IPS DF 19.7 (cell line): ENCODE measurements at places on chromosomes 16 and 17.
A peak's percentile ranks its signal among the peaks of the same experiment; 100 is the strongest.

DNA sequence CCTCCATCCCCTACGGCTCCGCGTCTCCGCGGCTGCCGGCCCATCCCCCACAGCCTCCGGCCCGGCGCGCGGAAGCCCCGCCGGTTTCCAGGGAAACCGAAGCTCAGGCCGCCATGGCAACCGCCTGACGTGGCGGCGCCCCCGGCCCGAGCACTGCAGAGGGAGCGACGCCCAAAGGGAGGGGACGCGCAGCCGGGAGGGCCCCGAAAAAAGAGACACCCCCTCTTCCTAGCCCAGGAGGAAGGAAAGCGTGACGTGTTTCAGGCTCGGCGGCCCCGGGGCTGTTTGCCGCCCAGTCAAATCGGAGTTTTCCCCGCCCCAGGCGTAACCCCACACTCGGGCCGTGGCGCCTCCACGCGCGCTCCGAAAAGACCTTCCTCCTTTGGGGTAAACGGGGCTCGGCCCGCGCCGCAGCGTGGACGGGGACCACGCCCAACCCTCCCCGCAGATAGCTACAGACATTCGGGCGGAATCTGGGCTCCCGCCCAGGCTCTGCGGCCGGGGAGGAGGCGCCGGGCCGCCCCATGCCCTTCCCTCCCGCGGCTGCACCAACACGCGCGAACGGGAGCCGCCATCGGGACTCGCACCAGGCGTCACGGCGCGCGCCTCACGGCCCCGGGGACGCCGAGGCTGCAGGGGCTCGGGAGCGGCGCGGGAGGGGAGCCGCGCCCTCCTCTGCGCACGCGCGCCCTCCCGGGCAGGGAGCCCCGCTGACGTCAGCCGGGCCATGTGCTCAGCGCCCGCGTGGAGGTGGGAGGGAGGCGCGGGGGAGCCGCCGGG, 7.5 kb downstream of the MNT start:
- no peak for DNase-seq

GRCh38 chr17:43760254-43760852, 1.8 kb upstream of the SOST start:
- peak; percentile 97 for DNase-seq

DNA sequence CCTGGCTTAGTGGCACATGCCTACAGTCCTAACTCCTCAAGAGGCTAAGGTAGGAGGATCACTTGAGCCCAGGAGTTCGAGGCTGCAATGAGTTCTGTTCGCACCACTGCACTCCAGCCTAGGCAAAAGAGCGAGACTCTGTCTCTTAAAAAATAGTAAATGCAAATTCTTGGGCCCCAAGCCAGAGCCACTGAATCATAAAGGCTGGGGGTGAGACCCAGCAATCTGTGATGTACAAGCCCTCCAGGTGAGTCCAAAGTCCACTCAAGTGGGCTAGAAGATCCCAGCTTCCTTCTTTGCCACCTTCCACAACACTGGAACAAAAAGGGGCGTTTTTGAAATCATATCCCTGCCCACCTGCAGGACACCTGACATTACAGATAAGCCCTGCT, 16.9 kb downstream of the TRIM25 start:
- no peak for DNase-seq

GRCh38 chr17:1228781-1229348, 41.4 kb upstream of the BHLHA9 start:
- no peak for DNase-seq

DNA sequence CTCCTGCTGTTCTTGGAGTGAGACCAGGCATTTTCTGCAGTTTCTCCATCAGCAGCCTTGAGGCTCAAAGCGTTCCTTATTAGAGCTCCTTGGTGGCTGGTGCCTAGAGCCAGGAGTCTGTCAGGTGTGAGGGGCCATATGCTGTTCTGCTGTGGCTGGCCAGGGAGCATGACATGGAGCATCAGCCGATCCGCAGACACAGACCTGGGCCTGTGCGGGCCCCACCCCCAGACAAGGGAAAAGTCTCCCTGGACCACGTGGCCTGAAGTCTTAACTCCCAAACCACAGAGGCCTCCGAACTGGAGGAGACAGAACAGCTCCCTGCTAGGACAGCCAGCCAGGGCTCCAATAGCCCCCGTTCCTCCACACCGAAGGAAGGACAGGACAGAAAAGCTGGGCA, 162.7 kb upstream of the CIBAR2 start:
- DNase-seq = no peak

DNA sequence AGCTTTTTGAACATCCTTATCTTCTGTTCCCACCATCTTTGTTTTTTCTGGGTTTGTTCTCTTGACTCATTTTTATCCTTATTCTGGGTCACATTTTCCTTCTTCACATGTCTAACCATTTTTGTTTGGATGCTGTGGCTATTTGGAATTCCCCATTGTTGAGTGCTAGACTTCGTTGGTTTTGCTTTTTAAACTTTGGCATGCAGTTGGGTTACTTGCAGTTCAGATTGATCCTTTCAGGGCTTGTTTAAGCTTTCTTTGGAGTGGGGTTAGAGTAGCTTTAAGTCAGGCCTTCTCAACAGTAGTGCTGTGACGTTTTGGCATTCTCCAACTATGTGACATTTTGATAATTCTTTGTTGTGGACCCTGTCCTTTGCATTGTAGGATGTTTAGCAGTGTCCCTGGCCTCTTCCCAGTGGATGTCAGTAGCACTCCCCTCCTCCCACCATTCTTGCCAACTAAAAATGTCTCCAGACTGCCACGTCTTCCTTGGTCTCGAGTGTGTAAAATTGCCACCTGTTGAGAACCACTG, 21.1 kb downstream of the PRMT7 start:
- DNase-seq = no peak

- no peak for DNase-seq
Observed at GRCh38 chr17:60256174-60256573, 106.4 kb downstream of the CA4 start.

DNA sequence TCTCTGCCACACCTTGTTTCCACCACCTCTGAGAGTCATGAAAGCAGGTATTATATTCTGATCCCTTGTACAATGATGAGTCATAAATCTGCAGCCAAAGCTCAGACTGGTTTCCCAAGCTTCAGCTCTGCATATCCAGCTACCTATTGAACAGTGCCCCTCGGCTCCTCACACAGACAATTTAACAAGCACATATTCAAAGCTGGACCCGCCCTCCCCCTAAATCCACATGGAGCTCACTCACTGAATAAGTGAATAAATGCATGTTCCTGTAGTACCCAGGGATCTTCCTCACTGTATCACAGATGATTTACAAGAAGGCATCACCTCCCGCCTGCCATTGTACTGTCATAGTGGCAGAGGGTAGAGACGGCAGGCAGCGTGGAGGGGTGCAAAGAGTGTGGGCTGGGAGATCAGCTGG, 516.4 kb downstream of the GRIN2A start:
- DNase-seq = no peak

GRCh38 chr17:41567317-41567716, 4.5 kb downstream of the KRT9 start:
- no peak for DNase-seq

DNA sequence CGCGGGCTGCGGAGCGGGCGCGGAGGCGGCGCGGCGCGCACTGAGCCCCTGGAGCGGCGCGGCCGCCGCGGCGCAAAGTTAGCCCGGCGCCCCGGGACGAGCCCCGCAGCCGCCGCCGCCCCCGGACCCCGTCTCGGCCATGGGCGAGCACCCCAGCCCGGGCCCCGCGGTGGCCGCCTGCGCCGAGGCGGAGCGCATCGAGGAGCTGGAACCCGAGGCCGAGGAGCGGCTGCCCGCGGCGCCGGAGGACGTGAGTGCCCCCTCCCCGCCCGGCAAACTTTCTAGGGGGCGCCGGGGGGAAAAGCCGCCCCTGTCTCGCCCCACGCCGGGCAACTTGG, 388 bp downstream of the RHBDL3 start:
- DNase-seq = no peak

- DNase-seq = no peak
Observed at GRCh38 chr17:77190576-77190975, 49.8 kb downstream of the SEC14L1 start.

DNA sequence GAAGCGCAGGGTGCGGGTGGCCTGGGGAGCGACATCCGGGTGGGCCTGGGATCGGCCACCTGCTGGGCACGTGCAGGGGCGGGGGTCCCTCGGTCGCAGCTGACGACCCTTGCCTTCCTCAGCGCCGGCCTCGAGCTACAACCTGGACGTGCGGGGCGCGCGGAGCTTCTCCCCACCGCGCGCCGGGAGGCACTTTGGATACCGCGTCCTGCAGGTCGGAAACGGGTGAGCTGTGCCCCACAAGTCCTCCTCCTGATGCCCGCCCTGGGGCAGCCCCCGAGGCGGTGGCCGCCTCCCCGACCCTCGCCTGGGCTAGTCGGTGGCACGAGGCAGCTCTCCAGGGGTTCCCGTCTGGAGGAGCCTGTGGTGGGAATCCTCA, 1.5 kb downstream of the ITGAL start:
- DNase-seq = no peak

DNA sequence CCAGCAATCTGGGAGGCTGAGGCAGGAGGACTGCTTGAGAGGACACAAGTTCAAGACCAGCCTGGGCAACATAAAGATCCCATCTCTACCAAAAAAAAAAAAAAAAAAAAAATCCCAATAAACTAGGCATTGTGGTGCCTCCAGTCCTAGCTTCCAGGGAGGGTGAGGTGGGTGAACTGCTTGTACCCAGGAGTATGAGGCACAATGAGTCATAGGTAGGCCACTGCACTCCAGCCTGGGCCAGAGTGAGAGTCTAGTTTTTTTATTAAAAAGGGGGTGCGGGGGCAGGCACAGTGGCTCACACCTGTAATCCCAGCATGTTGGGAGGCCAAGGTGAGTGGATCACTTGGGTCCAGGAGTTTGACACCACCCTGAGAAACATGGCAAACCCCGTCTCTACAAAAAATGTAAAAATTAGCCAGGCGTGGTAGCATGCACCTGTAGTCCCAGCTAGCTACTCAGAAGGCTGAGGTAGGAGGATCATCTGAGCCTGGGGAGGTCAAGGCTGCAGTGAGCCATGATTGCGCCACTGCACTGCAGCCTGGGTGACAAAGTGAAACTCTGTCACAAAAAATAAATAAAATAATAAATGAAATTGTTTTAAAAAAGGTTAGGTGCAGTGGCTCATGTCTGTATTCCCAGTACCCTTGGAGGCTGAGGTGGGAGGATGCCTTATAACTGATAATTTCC, 7.8 kb upstream of the CHST6 start:
- no peak for DNase-seq

DNA sequence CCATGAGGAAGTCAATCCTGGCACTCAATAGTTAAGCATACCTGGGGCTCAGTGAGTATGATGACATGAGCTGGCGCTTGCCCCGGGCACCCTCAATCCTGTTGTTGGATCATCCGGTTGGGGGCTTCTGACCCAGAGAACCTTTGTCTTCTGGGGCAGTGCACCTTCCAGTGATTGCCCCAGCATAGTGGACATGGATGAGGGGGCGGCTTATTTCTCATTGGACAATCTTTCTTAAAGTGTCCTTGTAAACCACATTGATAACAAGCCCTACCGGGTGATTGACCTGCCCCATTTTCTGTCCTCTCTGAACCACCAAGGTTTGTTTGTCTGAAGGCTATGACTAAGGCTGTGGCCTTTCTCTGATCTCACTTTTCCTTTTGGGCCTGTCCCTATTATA, 18.2 kb downstream of the IGSF6 start:
- no peak for DNase-seq

DNA sequence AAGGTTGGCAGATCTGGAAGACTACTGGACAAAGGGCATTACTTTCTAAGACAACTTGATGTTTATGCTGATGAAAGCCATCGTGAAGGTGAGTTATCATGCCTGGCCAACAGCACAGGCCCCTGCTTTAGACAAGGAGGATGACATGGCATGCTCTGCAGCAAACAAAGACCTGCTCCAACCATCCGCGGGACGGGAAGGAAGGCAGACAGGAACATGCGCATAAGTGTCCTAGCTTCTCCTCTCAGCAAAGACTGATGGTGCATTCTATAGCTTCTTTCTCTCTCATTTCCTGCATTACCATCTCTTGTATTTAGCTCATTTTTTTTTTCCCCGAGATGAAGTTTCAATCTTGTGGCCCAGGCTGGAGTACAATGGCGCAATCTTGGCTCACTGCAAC, 5.4 kb downstream of the NPLOC4 start:
- no peak for DNase-seq

DNA sequence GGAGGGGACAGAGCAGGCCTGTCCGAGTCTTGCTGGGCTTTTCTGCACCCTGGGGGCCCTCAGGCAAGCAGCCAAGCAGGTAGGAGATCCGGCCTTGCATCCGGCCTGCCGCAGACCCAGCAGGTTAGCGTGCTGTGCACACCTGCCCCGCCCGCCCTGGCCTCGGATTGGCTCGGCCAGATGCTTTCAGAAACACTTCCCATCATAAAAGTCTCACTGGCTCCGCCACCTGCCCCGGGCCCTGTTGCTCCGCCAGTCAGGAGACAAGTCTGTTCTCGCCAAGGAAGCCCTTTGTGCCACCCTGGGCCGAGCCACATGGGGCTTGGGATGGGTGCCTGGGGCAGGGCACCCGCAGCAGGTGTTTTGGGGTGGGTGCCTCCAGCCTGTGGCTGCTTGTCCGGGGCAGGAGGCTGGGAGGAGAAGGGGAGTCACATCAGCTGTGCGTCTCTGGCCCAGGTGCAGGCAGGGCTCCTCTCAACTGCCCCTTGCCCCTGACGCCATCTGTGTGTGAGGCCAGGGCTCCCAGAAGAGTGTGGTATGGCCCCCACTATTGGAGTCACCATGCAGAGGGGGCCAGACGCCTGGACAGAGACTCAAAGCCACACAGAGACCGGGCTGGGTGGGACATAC, 228.2 kb upstream of the GSE1 start:
- DNase-seq = no peak

DNA sequence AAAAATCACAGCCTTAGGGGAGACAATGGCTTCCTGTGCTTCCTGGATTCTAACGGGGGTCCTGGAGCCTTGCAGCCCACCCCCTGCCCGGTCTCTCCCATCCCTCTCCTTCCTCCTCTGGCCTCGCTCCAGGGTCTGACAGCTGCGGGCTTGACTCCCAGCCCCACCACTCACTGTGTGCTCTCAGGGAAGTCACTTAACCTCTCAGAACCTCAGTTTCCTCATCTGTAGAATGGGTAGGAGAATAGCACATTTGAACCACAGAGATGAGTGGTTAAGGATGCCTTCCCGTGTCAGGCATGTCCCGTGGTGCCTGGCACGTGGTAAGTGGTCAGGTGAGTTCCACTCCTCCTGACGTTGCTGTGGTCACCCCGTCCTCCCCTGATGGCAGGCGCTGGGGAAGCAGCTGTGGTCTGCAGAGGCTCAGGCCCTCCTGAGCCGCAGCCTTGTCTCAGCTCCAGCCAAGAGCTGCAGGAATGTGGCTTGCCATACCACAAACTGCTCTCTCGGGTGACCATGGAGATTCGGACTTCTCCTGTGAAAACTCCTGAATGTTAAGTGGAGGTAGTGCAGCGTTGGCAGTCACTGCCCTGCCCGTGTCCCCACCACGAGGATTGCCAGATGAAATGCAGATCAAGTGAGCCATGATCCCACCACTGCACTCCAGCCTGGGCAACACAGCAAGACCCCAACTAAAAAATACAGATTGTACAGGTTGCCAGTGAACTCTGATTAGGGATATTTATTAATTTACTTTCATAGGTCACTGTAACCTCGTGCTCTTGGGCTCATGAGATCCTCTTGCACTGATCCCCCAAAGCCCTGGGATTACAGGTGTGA, 85.7 kb downstream of the NT5M start:
- no peak for DNase-seq
